Activated CD4-positive, alpha-beta memory T cell treated with anti-CD3 and anti-CD28 coated beads, Interleukin-2, amount 10 ng/mL, durations not matched to agents 7 days and 5 days (primary cell): ENCODE measurements at places on chromosomes 16 and 17. TPM values are rescaled to one million over a fixed set of nuclear protein-coding genes. Genes with fewer than 3 reads are reported as not detected.
A peak's percentile ranks its signal among the peaks of the same experiment; 100 is the strongest.

DNA sequence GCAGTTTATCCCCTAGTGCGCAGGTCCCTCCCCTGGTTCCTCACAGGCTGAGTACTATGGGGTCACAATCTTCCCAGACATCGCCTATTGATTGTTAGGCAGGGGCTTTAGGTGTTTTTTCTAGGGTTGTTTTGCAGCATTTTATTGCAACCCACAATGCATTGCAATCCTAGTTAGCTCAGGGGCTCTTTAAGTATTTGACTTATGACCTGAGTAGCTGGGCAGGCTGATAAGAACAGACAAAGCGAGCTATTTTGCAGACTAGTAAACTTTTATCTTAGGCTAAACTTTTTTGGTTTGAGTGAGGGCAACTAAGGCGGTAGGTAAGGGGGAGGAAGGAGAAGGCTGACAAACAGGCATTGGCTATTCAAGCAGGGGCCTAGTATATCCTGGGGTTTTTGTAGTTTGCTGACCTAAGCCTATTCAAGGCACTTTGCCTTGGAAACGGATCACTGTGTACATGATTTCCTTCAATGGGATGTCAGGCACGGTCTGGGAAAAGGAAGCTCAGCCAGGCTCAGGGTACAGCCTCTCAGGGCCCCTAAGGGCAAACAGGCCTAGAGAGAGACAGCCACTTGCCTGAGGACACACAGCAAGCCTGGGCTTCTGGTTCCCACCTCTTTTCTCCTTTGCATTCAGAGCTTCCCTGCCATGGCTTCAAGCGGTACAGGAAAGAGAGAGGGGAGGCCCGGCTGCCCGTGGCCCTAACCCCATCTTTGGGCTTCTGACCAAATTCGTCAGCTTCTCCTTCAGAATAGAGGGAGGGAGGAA, 6.4 kb downstream of the DRC7 start:
- H3K27me3 ChIP-seq = peaks cover 10% of the 10 kb centered on the region
- no peak overlapping the region for H3K27ac ChIP-seq
- peaks cover 2% of the 10 kb centered on the region for H3K4me1 ChIP-seq
- DNase-seq = no peak

DNA sequence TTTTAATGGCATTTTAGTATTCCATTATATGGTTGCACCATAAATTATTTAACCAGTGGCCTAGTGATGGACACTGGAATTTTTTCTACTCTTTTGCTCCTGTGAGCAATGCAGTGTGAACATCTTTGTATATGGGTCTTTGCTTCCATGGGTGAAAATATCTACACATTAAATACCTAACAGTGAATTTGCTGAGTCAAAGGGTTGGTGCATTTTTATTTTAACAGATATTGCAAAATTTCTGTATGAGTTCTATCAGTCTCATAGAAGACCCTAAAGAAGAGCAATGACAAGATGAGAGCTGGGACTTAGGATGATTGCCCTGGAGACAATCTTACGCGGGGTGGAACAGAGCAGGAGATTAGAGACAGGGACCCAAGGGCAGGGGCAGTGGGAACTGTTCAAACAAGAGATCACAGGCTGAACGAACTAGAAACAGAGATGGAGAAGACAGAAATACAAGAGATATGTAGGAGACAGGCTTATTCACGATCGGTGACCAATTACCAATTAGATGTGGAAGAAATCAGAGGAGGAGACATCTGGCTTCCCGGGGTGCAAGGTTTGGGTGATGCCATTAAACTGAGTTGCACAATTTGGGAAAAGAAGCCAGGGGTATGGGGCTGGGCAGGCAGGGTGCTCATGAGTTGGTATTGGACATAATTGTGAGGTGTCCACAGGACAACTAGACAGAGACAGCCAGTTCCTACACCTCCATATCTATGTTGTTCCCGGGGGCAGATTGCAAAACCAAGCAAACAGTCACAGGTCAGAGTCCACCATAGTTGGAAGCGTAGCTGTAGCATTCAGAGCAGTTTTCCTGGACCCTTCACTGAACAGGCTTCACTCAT, 39.9 kb upstream of the LONP2 start:
- H3K4me3 ChIP-seq = no peak overlapping the region
- peaks cover 4% of the 10 kb centered on the region for H3K4me1 ChIP-seq
- H3K27ac ChIP-seq = no peak overlapping the region
- H3K27me3 ChIP-seq = peaks cover 4% of the 10 kb centered on the region

DNA sequence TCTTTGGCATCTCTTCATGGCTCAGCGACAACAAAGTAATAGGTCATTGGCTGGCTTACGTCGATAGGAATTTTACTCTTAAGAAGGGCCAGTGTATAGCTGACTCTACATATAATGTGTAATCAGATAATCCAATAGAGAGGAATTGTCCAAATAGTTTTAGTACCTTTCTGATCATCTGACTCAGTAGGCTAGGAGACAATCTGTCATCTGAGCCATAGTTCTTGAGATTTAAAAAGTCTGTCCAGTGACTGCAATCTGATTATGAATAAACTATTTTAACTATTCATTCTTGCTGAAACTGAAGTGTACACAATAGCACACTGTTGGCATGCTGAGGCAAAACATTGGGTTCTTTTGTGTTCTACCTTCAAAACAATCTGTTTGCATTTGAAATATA, 21.4 kb upstream of the NOL11 start:
- H3K36me3 ChIP-seq = no peaks in the 10 kb centered on the region
- H3K27me3 ChIP-seq = no peaks in the 10 kb centered on the region
- H3K4me3 ChIP-seq = no peak overlapping the region
- no peak for DNase-seq

DNA sequence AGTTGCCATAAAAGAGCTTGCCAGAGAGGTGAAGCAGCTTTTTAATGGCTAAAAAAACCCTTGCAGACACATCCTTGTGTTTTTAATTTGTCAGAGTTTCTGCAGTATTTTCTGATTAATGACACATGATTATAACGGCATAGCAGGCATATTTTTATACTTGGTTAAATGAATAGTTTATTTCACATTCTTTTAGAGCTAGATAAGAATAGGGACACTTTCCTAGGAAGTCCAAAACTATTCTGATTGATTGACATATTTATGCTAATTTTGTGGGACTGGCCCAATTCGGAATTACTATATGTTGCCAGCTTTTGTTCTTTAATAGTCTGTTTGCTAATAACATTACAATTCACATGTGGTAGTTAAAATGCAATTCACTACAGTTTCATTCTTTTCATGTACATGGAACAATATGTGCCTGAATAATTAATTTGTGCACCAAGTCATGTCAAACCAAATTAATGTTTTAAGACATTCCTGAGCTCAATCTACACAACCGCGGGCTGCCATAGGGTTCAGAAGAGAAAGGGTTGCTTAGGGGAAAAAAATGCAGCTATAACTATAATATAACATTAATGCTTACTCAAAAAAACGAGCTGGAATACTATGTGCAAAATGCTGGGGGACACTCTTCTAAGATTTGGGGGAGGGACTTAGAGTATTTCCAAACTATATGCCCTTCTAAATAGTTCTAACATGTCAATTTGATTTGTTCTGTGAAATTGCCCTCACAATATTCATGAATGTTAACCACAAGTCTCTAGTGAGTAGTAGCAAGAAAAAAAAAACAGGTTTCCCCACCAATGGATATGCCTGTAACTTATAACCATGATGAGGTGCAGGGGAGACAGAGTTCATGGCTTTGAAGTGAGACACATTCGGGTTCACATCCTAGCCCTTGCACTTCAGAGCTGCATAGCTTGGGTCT, 305.4 kb downstream of the CEP112 start:
- H3K4me3 ChIP-seq = no peak overlapping the region
- no peak overlapping the region for H3K27ac ChIP-seq
- no peaks in the 10 kb centered on the region for H3K27me3 ChIP-seq
- DNase-seq = no peak
- no peaks in the 10 kb centered on the region for H3K36me3 ChIP-seq

DNA sequence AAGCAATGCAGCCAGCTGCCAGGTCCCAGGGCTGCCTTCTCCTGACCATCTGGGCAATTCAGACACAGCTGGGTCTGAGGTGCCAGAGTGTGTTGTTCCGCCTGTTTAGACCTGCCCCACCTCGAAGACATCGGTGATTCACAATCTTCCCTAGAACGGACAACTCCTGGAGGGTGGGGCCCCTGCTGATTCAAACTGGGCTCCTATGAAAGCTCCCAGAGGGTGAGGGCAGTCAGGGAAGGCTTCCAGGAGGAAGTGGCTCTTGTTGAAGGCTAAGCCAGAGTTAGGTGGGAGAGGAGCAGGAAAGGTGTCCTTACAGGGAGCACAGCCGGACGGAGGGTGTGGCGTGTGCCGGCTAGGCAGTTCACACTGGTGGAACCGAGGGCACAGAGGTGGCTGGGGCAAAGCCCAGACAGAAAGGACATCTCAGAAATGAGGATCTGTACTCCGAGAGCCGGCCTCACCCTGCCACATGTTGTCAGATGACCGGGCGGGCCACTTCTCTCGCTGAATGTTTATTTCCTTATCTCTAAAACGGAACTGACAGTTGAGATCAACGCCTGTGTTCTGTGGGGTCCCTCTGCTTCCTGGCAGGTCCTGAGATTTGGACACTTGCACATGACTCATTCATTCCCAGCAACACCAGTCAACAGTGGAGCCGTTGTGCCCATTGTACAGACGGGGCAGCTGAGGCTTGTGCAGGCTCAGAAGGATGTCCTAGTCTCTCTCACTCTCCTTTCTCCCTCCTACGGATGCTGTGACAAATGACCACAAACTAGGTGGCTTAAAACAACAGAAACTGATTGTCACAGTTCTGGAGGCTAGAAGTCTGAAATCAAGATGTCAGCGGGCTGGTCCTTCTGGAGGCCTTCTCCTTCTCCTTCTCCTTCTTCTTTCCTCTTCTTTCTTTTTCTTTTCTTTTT, 26.9 kb upstream of the LITAF start:
- peak overlapping the region; percentile 61 for H3K27ac ChIP-seq
- H3K27me3 ChIP-seq = peaks cover 17% of the 10 kb centered on the region
- no peak overlapping the region for H3K4me3 ChIP-seq
- no peaks in the 10 kb centered on the region for H3K36me3 ChIP-seq

GRCh38 chr17:34265711-34266110, 4.3 kb upstream of the CCL7 start:
- H3K4me1 ChIP-seq = peaks cover 14% of the 10 kb centered on the region
- H3K4me3 ChIP-seq = no peak overlapping the region
- H3K36me3 ChIP-seq = no peaks in the 10 kb centered on the region

DNA sequence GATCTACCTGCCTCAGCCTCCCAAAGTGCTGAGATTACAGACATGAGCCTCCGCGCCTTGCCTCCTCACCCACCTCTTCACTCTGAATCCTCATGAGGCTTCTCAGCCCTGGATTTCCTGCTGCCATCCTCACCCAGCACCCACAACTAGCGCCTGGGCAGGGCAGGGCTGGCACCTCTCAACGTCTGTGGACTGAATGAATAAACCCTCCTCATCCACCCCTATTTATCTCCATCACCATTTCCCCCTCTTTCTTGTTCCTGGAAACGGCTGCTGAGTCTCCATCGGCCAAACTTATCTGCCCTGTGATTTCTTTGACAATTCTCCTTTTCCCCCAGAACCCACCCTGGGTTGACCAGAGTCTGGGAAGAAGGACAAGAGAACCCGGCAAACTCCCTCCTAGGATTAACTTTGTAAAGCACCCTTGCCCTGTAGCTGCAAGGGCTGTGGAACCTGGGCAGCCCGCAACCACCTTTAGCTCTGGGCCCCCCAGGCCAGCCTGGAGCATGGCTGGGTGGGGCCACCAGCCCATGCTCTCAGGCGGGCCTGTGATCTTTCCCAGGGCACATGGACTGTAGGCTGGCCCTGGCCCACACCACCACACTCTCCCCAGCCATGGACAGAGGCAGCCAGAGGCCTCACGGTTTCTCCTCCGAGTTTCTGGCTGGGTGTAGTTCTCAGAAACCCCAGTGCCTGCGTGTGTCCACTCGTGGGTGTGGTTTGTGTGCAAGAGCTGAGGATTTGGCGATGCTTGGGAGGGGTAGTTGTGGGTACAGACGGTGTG, 2.4 kb downstream of the SPN start:
- H3K27me3 ChIP-seq = no peaks in the 10 kb centered on the region
- H3K36me3 ChIP-seq = peaks cover 62% of the 10 kb centered on the region
- H3K27ac ChIP-seq = peak overlapping the region; percentile 91
- H3K4me3 ChIP-seq = peak overlapping the region; percentile 95

DNA sequence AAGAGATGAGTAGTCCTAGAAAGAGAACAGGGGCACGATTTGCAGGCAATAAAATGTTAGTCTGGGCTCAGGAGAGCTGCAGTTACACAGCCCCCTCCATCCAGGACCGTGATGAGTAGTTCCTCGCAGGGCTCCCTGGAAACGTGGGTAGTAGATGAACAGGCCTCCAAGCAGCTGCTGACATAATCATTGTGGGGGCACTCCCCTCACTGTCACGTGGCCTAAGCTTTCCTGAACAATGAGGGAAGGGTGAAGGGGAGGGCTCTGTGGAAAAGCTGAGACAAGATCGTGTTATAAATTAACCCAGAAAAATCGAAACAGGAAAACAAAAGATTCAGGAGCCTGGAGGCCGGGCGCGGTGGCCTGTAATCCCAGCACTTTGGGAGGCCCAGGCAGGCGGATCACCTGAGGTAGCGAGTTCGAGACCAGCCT, 1.3 kb upstream of the PER1 start:
- peak overlapping the region; percentile 84 for H3K27ac ChIP-seq
- H3K4me1 ChIP-seq = peaks cover 40% of the 10 kb centered on the region
- peaks cover 28% of the 10 kb centered on the region for H3K36me3 ChIP-seq
- H3K4me3 ChIP-seq = peak overlapping the region; percentile 84

DNA sequence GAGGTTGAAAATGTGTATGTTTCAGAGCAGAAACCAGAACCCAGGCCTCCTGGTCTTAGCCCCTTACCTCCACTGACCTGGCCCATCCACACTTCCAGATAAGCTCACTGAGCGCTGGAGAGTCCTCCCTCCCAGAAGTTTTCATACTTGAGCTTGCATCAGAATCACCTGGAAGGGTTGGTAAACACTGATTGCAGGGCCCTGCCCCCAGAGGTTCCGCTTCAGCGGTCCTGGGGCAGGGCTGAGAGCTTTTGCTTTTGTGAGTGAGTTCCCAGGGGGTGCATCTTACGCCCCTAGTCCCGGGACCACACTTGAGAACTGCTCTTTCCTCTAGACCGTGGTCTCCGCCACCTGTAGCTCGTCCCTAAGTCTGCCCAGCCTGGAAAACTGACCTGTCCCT, 20.6 kb downstream of the TTYH2 start:
- H3K4me3 ChIP-seq = no peak overlapping the region
- no peak for DNase-seq
- H3K36me3 ChIP-seq = peaks cover 6% of the 10 kb centered on the region
- no peak overlapping the region for H3K27ac ChIP-seq

DNA sequence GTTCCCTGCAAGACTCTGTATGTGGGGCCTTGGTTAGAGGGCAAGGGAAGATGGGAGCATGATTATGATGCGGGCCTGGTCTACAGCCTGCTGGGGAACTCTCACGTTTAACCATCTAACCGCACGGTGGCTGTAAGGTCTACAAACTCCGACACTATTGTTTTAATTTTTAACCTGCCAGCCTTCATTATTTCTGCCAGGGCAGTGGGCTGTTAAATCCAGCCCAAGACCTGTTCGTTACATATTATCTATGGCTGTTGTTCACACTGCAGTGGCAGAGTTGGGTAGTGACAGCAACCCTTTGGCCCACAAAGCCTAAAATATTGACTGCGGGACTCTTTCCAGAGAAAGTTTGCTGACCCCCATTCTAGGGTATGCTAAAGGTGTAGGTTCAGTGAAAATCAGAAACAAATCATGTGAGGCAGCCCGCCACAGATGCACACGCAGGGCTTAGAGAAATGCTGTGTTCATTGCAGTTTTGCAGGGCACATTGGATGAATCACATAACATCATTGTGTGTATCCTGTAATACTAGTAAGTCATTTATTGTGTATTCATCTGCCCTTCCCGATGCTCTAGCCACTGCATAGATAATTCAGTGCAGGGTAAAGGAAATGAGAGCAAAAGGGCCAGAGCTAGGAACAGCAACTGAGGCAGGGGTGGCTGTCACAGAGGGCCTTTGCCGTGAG, 14.3 kb downstream of the SNX29 start:
- H3K36me3 ChIP-seq = no peaks in the 10 kb centered on the region
- DNase-seq = no peak

Gene WNT9B
- not detected for total RNA-seq

Gene FNDC8
- not detected for total RNA-seq

Gene ELMO3
- total RNA-seq = 8.3 TPM

Gene KRTAP4-5
- not detected for total RNA-seq

Gene CHD9NB
- 0.28 TPM for total RNA-seq
